ENCODE measurements at places on chromosomes 11 and 22.
A peak's percentile ranks its signal among the peaks of the same experiment; 100 is the strongest.

GRCh38 chr22:21926728-21927127 lies 25.9 kb downstream of the PPM1F start:
- no peak for DNase-seq

DNA sequence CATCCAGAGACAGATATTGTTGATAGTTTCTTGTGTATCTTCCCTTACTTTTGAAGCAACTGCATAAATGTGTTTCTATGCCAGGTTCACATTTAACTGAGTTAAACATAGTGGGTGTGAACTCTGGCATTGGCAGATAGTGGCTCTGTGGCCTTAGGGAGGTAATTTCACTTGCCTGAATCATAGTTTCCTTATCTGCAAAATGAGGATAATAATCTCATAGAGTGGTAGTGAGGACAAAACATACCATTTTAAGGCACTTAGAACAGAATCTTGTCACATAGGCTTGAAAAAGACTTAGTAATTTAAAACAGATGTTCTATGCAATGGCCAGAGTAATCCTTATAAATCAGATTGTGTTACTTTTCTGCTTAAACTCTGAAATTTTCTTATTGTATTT lies 56.4 kb upstream of the SYN3 start:
- no peak for DNase-seq

GRCh38 chr11:110747531-110747930 lies 35.3 kb upstream of the ARHGAP20 start:
- DNase-seq, result no peak

DNA sequence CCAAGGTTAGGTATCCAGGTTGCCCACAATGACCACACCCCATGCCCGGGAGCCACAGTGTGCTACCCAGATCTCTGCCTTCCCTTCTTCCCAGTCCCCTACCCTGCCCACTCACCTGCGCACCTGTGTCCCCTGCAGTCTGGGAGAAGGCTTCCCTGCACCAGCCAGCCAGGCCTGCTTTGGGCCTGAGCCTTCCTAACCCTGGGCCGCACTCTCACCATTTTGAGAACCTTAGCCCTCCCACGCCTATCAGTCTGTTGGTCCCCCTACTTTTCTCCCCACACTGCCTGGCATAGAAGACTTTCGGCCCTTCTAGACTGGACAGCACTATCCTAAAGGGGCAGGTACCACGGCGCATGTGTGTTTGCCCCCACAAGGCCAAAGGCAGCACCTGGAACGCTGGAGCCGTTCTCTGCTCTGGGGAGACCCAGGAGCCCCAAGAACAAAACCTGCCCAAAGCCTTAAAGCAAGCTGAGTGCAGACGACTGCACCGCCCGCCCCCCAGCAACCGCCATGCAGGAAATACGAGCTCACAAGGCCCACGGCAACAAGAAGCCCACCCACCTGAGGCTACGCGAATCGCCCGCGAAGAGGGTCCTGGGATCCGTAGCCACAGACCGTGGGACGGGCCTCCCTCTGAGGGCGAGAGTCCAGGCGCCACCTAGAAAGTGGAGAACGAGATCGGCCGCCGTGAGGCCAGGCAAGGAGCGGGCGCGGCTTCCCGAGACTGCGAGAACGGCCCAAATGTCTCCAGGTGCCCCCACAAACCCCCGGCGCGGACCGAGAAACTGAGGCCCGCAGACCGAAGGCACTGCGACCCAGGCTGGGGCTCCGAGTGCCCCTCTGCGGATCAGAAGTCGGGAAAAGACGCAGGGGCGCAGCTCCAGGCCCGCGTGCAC lies 546 bp downstream of the GNB1L start:
- no peak for DNase-seq

GRCh38 chr22:17769013-17769715 lies 5.1 kb downstream of the BID start:
- DNase-seq, result peak; percentile 60

GRCh38 chr11:13105237-13105844 lies 96.2 kb downstream of the RASSF10 start:
- peak; percentile 3 for DNase-seq

GRCh38 chr11:102617466-102618008 lies 7.6 kb downstream of the MMP20 start:
- no peak for DNase-seq

DNA sequence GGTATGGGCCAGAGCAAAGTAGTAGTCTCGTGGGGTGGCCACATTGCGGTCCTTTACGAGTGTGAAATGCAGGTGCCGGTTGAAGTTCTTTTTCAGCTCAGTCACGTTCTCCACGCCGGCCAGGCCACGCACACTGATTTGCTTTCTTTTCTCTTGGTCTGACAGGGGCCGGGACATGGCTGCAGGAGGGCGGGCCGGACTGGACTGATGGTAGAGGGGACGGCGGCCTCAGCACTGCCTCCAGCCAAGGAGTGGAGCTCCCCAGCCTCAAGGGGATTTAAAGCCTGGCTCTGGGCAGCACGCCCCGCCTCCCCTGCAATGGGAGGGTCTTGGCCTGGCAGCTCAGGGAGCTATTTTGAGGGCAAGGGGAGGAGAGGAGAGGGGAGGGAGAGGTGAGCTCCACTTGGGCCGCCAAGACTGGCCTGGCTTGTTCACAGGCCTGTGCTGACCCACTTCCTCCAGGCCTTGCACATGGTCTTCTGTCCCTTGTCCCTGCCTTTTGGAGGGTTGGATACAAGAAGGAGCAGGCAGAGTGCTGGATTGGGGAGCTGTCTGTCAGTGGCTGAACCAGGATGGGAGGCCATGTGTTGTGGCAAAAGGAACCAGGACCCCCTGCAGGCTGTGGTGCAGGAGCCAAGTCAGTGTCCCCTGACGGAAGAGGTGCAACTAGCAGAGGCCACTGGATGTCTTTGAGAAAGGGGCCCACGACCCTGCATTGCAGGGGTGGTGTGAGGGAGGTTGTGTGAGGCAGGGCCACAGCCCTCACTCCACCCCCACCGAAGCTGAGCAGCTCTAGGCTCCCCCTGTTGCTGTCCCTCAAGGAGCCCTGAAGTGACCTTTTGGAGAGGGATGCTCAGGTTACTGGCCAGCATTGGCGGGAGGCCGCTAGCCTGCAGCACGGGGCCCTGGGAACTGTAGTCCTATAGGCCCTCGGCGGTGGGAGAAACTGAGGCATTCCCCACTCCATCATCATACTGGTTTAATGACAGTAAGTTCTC lies at the start of gene PYGM:
Gene PYGM (minus strand): TSS at position 253 of the 998 bp plus-strand sequence. CDS start 76 bp downstream, at position 177.
- DNase-seq, result no peak

- DNase-seq, result no peak
Observed at GRCh38 chr11:17634776-17635550, 84.4 kb upstream of the MYOD1 start.

- peak; percentile 88 for DNase-seq
Observed at GRCh38 chr11:10322830-10323792, 18.2 kb downstream of the ADM start.

DNA sequence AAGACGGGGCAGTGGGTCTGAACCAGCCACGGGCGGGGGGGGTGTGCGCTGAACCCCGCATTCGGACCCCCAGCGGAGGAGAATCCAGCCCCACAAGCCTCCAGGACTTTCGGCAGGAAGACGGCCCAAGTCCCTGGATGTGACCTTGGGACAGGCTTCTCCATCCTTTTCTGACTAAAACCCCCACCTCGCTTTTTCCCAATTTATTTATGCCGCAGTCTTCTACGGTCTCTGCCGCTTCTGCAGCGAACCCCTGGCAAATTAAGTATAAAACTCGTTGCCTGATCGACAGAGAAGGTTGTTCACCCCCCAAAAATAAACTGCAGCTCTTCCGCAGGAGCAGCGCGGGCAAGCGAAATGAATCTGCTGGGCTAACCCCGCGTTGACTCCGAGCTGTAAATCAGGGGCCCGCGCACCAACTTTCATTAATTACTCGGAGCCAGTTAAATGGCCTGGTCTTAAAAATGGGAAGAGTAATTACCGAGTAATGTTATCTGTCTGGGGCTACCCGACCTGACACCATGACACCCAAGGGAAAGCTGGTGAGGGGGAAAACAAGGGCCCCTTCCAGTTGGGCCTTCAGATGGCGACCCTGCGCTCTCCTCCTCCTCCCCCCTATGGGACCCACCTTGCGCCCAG lies 6.6 kb downstream of the WT1 start:
- no peak for DNase-seq

GRCh38 chr11:128779036-128779435 lies 85.2 kb downstream of the FLI1 start:
- DNase-seq, result no peak

DNA sequence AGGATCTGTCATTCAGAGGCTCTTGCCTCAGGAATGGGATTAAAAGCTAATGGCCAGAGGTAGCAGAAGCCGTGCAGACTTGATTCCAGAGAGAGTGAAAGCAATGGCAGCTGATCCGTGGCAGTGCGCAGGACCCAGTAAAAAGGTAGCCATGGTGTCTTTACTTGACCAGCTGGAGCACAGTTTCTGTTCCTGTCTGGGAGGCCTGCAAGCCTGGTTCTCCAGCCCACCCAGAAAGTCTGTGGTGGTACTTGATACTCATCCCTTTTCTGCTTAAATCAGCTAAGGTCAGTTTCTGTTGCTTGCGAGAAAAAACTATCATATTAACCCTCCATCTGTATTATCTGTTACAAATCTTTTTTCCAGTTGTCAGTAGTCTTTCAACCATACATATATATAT lies 86.7 kb downstream of the RPS6KA4 start:
- no peak for DNase-seq

GRCh38 chr11:80846442-80846841 lies 1405.6 kb upstream of the TENM4 start:
- no peak for DNase-seq

DNA sequence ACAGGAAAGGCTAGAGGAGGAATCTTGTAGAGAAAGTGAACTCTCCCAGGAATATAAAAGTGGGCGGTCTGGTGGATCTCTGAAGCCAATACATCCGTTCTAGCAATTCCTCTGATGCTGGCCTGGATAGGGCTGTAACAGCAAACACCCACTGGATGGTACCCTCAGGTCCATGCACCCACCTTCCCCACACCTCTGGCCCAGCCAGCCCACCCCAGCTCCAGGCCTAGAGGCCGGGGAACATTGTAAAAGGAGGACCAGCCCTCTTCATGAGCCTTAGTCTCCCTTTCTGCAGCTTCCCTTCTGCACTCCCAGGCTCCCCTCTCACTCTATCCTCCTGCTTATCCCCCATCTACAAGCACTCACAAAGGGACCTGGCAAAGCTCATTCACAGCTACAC lies 443.9 kb downstream of the BUD13 start:
- DNase-seq, result no peak

DNA sequence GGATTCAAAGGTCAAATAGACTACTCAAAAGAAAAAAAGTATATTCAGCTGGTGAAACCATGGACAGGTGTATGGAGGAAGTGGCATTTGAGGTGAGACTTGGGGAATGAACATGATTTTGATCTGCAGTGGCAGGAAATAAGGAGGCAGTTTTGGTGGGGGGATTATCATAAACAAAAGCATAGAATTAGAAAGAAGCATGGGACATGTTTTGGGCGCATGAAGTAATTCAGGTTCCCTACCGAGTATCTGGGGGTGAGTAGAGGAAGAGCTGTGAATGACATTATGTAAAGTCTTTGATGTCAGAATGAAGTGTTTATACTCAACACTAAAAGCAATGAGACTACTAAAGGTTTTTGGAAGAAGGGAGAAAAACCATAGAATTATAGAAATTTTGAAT lies 3.1 kb downstream of the CLMP start:
- no peak for DNase-seq

- DNase-seq, result no peak
Observed at GRCh38 chr22:37897807-37898206, 8.3 kb upstream of the MICALL1 start.

DNA sequence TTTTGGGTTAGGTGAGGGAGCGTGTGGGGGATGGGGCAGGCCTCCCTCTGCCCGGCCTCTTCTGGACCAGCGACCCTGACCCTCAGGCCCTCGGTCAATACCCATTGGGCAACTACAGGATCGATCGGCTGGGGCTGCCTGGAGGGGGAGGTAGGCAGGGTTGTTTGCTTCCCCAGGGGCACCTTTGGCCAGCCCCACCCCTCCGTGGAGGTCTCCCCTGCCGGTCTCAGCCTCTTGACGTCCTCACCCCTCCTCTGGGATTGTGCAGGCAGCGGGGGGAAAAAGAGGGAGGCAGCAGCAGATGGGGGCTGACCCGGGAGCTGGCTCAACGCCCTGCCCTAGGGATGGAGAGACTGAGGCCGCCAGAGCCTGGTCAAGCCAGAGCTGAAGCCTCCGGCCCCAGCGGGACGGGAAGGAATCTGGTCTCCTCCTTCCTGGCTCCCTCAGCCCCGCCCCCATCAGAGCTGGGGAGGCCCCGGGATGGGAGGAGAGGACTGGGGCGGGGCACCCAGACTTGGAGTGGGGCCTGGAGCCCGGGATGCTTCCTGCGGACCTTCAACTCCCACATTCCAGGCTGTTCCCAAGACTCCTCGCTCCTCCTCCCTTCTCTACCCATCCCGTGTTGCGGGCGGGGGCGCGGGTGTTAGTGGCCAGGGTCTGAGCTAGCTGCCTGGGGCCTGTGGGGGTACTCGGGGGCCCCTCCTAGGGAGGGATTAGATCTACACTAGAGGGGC lies 14.4 kb upstream of the CDC42EP1 start:
- no peak for DNase-seq

GRCh38 chr11:10518891-10519290 lies 22.1 kb downstream of the RNF141 start:
- no peak for DNase-seq

Data from suppressor macrophage treated with lipopolysaccharide for 4 hours (primary cell).